Spleen (tissue), 13 donors: ENCODE measurements at places on chromosomes 7 and 10. TPM values are rescaled to one million over a fixed set of nuclear protein-coding genes. Genes with fewer than 3 reads are reported as not detected.

Gene ZNF804B
- not detected for total RNA-seq

Gene HOGA1
- not detected for total RNA-seq

GRCh38 chr10:62050346-62050892 lies 148.9 kb downstream of the ARID5B start:
- H3K4me3 ChIP-seq = peak overlapping the region; percentile 35
- H3K27ac ChIP-seq = peak overlapping the region; percentile 90
- H3K27me3 ChIP-seq = no peaks in the 10 kb centered on the region
- peaks cover 99% of the 10 kb centered on the region for H3K4me1 ChIP-seq
- H3K36me3 ChIP-seq = peaks cover 11% of the 10 kb centered on the region

- H3K36me3 ChIP-seq = no peaks in the 10 kb centered on the region
- peaks cover 23% of the 10 kb centered on the region for H3K4me1 ChIP-seq
- no peak overlapping the region for H3K4me3 ChIP-seq
Observed at GRCh38 chr10:74186678-74187077, 35.7 kb downstream of the ADK start.

DNA sequence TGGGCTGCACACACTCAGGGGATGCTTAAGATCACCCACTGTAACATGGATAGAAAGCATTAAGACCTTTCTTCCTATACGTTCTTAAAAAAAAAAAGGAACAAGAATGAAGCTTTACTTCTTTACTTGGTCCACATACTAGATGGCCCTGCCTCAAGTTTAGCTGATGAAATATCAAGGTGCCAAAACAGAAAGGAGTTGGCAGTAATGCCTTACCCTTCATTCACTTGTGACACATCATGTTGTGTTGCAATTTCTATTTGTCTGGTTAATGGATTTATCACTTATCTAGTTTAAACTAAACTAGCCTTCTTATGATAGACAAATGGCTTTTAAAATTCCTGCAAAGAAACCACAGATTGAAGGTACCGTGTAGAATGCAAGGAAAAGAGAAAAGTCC lies 720.3 kb downstream of the CCSER2 start:
- no peak overlapping the region for H3K27ac ChIP-seq
- H3K4me1 ChIP-seq = no peaks in the 10 kb centered on the region
- H3K4me3 ChIP-seq = no peak overlapping the region
- no peaks in the 10 kb centered on the region for H3K27me3 ChIP-seq
- DNase-seq = no peak

DNA sequence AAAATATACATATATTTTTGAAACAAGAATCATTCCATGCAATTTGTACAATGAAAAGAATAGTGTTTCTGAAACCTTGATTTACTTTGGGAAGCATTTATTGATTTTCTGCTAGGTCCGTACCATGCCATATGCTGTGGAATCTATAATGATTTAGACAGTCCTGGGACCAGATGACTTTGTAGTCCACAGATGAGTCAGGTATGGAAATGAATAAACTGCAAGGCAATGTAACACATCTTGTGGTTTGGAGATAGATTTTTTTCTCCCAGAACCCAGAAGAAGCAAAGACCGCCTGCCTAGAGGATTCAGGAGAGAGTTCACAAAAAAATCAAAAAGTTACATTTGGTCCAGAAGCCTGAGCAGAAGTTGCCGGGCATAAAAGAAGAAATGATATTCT lies 190.4 kb downstream of the GPR37 start:
- DNase-seq = no peak
- H3K27me3 ChIP-seq = no peaks in the 10 kb centered on the region
- no peaks in the 10 kb centered on the region for H3K4me1 ChIP-seq
- H3K27ac ChIP-seq = no peak overlapping the region
- no peaks in the 10 kb centered on the region for H3K36me3 ChIP-seq
- H3K4me3 ChIP-seq = no peak overlapping the region

DNA sequence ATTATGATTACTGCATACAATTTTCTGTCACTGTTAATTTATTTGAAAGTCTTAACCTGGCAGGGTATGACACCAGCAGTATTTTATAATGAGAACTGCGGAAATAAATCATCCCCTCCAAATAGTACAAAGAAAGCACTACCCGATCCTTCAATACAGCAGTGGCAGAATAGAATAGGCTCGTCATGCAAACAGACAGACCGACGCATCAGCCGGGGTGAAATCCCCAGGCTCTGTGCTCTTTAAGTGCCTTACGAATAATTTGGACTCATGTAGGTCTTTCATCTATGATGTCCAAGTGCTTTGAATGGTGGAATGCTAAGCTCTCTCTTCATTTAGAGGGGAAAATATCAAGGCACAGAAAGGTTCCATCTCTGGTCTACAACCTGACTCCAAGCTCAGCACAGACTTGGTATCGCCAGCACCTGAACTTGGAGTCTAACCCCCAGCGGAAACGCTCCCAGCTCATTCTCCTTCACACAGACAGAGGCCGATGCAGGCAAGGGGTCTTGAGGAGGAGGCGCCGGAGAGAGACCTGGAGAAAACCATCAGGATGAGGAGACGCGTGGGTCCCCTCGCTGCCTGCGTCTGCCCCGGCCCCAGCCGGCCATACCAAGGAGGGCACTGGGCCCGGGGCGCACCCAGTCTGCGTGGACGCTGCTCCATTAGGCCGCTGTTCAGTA lies 568.1 kb upstream of the MKI67 start:
- no peaks in the 10 kb centered on the region for H3K4me1 ChIP-seq
- H3K4me3 ChIP-seq = no peak overlapping the region
- no peaks in the 10 kb centered on the region for H3K27me3 ChIP-seq
- DNase-seq = no peak
- H3K27ac ChIP-seq = no peak overlapping the region
